ENCODE measurements at places on chromosomes 1 and 21.

GRCh38 chr1:74180490-74180889, 17.5 kb downstream of the LRRIQ3 start:
- no peak for DNase-seq

DNA sequence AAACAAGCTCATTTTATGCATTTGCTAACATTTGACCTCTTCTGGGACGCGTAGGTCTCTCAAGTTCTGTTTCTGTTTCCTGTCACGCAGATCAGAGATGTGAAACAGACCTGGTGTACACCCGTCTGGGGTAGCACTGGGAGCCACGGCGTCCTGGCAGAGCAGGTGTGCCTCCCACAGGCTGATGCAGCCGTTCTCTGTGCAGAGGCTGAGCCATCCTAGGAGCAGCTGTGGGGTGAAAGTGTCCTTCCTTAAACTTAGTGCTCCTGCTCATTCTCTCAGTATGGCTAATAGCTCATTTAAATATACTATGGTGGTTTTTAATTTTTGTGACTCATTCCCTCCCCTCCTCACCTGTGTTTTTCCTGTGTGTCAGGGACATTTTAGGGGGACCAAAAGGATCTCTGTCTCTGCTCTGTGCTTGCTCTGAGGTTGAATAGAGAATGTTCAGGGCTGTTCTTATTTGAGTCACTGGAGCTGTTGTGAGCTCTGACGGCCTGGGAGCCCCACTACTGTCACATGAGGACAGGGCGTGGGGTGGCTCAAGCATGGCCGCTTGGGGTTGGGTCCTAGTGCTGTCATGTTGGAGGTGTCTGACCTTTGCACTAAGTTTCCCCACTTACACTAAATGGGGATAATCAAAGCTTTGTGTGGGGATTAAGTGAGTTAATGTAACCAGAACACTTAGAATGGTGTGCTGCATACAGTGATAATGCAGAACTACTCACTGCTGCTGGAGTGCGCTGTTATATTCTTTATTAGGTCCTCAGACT, 43.0 kb downstream of the GALNT2 start:
- peak; percentile 30 for DNase-seq

- no peak for DNase-seq
Observed at GRCh38 chr1:19622204-19622603, 21.9 kb upstream of the NBL1 start.

GRCh38 chr1:41683681-41684500, 199.4 kb upstream of the EDN2 start:
- DNase-seq: no peak

DNA sequence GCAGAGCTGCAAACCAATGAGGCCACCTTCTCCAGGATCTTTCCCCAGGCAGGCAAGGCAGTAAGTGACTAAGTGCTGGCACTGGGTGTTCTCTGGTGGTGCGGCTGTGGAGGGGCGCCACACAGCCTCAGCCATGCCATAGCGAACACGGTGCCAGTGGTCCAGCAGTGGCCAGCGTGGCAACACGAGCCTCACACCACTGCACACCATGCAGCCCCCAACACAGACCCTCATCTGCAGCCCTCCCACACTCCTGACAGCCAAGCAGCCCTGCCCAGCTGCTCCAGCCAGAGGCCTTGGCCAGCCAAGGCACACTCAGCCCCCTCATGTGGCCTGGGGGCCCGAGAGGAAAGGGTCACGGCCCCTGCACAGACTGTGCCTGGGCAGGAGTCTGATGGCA, 3.0 kb downstream of the INTS11 start:
- no peak for DNase-seq

DNA sequence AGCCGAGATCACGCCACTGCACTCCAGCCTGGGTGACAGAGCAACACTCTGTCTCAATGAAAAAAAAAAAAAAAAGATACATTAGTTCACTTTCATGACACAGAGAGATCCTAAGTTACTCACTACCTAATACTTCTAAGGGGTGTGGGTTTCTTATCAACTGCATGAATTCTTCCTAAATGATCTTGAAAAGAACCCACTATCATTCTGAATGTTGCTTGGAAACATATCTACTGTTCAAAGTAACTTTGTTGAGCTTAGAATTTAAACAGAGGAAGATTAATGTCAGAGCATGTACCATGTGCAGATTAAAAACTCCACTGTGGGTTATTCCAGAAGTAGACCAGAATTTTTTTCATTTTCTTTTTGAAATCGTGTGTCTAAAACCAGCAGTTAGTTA, 241.5 kb downstream of the LTN1 start:
- no peak for DNase-seq

DNA sequence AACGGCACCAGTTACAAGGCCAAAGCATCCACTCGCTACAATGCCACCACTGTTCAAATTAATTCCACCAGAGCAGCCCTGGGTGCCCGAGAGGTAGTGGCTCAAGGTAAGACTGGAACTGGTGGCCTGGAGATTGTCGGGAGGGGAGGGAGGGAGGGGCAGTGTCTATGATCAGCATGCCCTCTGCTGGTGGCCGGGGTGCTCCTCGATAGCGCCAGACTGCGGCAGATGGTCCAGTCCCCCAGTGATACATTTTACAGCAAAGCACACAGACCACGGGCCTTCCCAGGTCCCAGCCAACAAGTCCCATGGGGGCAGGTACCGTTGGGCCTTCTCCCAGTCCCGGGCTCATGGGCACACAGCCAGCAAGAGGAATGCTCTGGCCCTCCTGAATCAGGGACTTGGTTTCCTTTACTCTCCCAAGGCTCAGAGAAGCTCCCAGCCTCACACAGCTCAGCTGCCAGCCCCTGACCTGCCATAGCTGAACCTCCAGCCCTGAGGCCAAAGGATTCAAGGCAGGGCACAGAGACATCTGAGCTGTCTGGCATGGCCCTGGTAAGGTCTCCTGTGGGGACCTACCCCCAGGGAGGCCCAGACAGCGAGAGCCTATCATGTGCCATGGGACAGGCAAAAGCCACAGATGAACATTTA, 15.3 kb downstream of the ACOT7 start:
- DNase-seq: no peak

GRCh38 chr1:98277118-98277517, 356.3 kb upstream of the DPYD start:
- no peak for DNase-seq

GRCh38 chr1:192367436-192367835, 50.6 kb downstream of the RGS21 start:
- DNase-seq: no peak
